ENCODE measurements at places on chromosomes 2 and 18.

GRCh38 chr2:68225119-68225632 lies 27.2 kb downstream of the PPP3R1 start:
- DNase-seq, result peak; percentile 74

GRCh38 chr18:58080451-58080850 lies 36.4 kb downstream of the NEDD4L start:
- DNase-seq, result no peak

DNA sequence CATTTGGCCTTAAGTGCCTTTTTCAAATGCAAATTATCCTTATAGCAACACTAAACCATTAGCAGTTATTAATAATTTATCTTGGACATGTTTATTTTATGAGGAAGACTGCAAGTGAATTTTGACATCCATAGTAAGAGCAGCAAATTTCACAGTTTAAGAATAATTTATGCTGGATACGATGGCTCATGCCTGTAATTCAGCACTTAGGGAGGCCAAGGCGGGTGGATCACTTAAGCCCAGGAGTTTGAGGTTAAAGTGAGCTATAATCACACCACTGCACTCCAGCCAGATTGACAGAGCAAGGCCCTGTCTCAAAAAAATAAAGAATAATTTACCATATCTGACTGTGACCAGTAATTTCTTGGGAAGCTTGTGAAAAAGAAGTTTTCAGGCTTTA lies 286.2 kb downstream of the TMX3 start:
- DNase-seq, result no peak

DNA sequence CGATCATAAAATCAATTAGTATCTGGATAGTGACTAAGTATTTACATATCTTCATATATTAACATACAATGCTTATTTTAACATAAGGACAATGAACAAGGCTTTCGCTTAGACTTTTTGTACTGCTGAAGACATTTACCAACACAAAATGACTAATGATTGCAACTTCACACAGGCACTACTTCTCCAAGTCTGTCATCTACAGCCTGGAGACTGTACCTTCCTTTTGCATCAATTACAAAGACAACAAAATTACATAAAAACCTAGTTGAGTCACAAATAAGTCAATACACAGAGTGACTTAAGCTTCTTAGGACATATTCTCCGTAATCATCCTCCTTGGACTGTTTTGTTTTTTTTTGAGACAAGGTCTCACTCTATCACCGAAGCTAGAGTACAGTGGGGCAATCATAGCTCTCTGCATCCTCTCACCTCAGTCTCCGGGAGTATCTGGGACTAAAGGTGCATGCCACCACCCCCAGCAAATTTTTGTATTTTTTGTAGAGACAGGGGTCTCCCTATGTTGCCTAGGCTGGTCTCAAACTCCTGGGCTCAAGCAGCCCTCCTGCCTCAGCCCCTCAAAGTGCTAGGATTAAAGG lies 15.9 kb downstream of the PUM2 start:
- DNase-seq, result no peak

DNA sequence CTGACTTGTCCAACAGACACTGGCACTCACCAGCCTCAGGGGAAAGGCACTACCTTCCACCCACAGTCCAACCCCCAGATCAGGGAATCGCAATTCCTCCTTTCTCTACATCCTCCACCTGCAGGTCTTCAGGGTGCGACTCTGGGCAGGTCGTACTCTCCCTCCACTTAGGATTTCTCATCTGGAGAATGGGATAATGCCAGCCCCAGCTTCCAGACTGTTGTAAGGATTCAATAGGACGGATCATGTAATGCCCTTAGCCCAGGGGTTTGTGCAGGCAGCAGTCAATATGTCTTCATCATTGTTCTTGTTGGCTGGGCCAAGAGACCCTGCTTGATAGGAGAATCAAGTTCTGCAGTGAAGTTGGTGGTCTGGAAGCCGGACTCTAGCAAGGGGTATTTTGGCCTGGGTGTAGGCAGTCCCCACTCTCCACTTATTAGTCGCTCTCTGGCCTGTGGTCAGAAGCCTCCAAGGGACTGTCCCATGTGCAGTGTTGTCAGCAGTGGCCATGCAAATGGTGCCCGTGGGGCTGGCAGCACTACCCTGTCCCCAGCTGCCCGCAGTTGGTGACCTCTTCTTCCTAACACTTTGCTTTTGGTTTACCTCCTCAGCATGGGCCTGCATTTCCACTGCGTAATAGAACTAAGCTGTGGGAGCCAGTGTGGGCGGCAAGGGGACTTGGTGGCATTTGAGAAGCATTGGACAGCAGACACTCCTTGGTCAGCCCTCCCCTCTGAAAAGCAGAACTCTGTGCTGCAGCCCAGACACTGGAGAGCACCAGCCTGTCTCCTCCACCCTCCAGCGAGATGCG lies 172.4 kb upstream of the HS6ST1 start:
- no peak for DNase-seq

DNA sequence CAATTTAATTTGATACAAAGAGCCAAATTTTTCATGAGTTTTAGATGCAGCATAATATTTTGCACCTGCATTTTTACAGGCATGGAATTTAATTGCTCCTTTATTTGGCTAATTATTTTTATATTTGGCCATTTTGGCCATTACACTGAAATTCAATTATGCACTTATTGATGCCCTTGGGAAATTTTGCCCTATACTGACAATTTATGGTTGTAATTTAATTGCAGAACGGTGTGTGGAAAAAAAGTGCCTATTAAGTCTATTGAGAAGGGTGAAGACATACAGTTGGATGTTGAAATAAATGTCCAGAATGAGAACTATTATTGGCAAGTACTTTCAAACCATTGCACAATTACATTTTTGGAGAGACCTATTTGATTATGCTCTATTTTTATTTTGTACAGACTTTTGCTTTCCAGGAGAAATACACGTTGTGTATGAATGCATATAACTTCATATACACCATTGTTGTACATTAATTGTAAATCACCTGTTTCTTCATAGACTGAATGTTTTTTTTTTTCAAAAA lies 1319.3 kb upstream of the CDH2 start:
- no peak for DNase-seq

DNA sequence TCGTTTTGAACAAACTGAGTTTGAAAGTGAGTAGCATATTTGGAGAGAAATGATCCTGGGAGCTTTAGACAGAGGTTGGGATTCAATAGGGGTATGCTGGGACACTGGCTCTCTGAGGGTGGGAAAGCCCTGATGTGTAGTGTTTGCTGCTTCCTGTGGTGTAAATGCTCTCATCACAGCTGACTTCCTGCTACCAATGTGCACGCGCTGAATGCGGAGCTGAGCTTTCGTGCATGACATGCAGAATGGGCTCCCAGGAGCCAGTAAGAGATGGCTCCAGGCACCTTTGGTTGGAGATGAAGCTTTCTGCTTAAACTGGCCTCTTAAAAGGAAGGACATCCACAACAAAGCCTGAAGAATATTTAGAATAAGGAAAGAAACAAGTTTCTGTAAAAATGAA lies 224.1 kb upstream of the CCDC150 start:
- DNase-seq, result no peak

DNA sequence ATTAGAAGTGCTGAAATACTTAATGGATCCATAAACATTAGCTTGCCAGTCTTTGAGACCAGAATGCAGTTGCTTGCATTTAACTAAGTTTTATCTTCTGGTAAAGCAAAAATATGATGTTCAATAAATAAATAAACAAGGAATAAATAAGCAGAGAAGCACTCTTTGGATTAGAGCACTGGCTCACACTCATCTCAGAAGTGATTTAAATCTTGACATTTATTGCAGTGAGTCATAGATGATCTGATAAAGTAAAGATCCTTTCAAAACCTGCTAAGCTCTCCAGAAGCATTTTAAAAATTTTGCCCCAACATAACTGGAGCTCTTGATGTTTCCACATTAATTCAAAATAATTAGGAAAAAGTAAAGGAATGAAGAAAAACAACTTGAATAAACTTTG lies 66.8 kb downstream of the KYNU start:
- DNase-seq, result no peak

DNA sequence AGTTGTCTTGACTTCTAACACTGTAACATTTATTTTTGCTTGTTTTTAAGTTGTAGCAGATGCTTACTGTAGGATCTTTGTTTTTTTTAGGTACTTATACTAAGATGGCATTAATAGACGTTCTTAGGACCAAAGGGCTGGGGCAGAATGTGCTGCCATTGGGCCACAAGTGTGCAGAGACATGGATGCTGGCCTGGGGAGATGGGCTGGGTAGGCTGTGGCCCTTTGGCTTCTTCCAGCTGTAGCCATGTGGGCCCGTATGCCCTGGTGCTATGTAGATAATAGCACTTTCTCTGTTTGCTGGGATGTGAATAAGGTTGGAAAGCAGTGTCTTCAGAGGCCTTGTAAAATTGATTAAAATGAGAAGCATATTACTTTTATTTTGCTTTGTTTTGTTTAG lies 18.8 kb downstream of the RAB31 start:
- DNase-seq, result no peak

GRCh38 chr2:239574434-239575156 lies 173.8 kb upstream of the HDAC4 start:
- DNase-seq, result no peak

GRCh38 chr2:201262718-201263117 lies 2.4 kb downstream of the CASP8 start:
- peak; percentile 40 for DNase-seq

DNA sequence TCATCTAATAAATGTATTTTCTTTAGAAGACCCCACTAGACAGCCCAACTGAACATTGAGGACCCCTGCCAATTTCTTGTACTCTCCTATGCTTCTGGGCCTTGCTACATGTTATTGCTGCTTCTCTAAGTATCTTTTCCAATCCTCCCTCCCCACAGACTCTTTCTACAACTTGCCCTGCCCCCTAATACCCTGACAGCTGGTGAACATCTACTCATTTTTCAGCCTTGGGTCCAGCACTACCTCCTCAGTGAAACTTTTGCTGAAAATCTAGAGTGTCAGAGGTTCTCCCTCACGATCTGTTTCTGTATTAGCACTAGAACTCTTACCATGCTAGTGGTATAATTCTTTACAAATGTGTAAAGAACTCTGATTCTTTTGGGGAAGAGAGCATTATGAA lies 106.8 kb upstream of the SIX3 start:
- DNase-seq, result no peak

GRCh38 chr2:160298960-160299359 lies 98.9 kb upstream of the ITGB6 start:
- no peak for DNase-seq

DNA sequence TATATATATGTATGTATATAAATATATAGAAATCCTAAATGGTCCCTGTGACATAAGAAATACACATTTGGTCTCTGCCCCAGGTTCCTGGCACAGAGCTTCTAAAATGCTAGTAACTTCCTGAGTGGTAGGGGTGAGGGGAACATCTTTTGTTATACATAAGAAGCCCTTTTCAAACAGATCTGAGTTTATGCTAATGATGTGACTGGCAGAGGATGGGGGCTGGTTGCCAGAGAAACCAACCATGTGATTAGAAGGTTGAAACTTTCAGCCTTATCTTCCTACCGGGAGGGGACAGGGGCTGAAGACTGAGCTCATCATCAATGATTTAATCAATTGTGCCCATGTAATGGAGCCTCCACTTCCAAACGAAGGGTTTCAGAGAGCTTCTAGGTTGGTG lies 16.3 kb downstream of the MFSD2B start:
- DNase-seq, result no peak

GRCh38 chr18:76491473-76491775 lies 3.6 kb downstream of the ZNF516 start:
- peak; percentile 67 for DNase-seq

- DNase-seq, result peak; percentile 25
These were observed 49.3 kb downstream of the CD226 start for GRCh38 chr18:69898241-69898861.

All from hematopoietic multipotent progenitor cell treated with erythropoietin and hydrocortisone succinate and interleukin-3 and kit ligand, for 6 days (in vitro differentiated cells).